HS-5 (cell line): ENCODE measurements at places on chromosomes 12 and 14.

DNA sequence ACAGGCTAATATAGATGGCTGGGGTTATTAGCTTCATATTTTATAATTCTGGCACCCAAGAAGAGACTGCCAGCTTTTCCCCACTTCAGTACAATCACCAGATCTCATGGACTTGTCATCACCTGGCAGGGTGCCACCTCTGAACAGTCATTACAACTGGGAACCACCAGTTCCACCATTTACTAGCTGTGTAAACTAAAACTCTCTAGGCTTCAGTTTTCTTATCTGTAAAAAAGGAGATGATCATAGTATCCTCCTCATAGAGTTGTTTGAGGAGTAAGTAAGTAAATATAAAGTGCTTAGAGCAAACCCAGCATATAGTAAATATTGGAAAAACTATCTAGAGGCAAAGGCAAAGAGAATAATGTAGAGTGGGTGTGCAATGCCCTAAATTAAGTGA, 19.3 kb downstream of the CPNE8 start:
- peak; percentile 58 for DNase-seq

DNA sequence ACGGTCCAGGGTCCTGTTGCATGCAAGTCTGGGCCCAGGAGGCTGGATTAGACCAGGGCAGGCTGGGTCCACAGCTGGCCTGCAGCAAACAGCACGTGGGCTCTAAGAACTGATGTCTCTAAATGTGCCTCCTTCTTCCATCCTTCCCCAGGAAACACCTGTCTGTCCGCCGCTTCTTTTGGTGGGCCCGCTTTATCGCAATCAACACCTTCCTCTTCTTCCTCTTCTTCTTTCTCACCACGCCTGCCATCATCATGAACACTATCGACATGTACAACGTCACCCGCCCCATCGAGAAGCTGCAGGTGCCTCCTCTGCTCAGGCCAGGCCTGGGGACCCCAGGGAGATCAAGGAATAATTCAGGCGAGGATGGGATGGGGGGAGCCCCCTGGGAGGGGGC, 28.3 kb downstream of the NGB start:
- no peak for DNase-seq

DNA sequence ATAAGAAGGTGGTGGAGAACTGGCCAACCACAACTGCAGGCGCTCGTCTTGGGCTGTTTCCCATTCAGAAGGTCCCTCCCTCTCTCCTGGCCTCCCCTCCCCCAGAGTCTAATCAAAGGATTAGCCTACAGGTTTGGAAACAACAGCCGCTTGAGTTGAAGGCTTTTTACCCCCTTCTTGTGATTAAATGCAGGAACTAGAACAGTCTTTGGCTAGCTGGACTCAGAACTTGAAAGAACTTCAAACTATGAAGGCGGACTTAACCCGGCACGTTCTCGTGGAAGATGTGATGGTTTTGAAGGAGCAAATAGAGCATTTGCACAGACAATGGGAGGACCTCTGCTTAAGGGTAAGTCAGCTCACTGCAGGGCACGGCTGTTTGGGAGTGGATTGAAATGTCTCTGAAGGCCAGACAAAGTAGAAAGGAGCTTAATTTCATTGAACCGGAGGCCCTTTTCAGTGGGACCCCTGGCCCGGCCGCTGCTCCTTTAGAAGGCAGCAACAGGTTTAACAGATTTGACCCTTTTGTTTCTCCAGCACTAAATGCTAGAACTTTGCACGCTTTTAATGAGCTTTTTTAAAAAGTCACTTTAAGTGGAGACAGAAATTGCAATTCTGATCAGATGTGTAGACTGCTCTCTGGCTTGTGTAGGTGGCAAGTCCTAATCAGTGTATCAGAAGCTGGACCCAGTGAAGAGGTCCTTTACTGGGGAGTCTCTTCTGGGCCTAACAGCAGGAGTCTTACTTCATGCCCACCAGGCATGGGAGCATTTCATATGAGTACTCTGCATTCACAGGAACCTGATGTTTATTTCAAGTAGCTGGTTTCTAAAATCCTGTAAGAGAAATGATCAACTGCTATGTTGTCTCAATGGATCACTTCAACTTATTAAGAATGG, 107.7 kb downstream of the ESR2 start:
- no peak for DNase-seq

GRCh38 chr14:101497684-101498525, 63.4 kb upstream of the DIO3 start:
- no peak for DNase-seq

DNA sequence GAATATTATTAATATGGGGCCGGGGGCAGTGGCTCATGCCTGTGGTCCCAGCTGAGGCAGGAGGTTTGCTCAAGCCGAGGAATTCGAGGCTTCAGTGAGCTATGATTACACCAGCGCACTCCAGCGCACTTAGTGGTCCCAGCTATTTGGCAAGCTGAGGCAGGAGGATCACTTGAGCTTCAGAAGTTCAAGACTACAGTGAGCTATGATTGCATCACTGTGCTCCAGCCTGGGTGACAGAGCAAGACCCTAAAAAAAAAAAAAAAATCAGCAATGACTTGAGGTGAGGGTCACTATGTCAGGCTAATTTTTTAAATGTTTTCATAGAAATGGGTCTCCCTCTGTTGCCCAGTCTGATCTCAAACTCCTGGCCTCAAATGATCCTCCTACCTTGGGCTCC, 243.4 kb downstream of the RBM19 start:
- DNase-seq = no peak
